ENCODE measurements at places on chromosomes 1 and 21. TPM values are rescaled to one million over a fixed set of nuclear protein-coding genes. Genes with fewer than 3 reads are reported as not detected.
A peak's percentile ranks its signal among the peaks of the same experiment; 100 is the strongest.

TDRD10 gene
- 6.0 TPM for total RNA-seq

SNAPIN gene
- 60.8 TPM for total RNA-seq

PLPP3 gene
- 39.1 TPM for total RNA-seq

OR2C3 gene
- total RNA-seq, result not detected

AQP10 gene
- total RNA-seq, result not detected

SYT14 gene
- 0.09 TPM for total RNA-seq

SPRR2B gene
- total RNA-seq, result not detected

GNG12 gene
- 256 TPM for total RNA-seq

PCBP3 gene
- not detected for total RNA-seq

FCER1G gene
- not detected for total RNA-seq

SGIP1 gene
- 48.0 TPM for total RNA-seq

ECM1 gene
- total RNA-seq, result 0.34 TPM

UBE2U gene
- not detected for total RNA-seq

DNA sequence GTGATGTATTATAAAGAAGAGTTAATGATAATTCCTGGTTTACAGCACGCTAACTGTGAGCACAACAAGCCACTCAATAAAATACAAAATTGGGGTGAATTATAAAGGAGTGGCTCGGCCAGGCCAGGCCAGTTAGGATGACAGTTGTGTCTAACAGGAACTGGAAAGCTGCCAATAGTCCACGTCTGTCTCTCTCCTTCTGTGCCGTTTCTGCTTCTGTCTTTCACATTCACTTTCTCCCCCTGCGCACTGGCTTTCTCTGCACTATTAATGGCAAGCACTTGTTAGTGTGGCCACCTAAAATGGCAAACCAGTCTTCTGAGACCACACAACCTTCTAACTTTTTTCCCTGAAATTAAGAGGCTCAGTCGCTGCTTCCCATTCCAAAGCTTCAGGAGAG, 394.3 kb downstream of the NTNG1 start:
- DNase-seq, result no peak

- no peak for DNase-seq
Observed at GRCh38 chr1:33030575-33030974, 6.1 kb downstream of the AK2 start.

DNA sequence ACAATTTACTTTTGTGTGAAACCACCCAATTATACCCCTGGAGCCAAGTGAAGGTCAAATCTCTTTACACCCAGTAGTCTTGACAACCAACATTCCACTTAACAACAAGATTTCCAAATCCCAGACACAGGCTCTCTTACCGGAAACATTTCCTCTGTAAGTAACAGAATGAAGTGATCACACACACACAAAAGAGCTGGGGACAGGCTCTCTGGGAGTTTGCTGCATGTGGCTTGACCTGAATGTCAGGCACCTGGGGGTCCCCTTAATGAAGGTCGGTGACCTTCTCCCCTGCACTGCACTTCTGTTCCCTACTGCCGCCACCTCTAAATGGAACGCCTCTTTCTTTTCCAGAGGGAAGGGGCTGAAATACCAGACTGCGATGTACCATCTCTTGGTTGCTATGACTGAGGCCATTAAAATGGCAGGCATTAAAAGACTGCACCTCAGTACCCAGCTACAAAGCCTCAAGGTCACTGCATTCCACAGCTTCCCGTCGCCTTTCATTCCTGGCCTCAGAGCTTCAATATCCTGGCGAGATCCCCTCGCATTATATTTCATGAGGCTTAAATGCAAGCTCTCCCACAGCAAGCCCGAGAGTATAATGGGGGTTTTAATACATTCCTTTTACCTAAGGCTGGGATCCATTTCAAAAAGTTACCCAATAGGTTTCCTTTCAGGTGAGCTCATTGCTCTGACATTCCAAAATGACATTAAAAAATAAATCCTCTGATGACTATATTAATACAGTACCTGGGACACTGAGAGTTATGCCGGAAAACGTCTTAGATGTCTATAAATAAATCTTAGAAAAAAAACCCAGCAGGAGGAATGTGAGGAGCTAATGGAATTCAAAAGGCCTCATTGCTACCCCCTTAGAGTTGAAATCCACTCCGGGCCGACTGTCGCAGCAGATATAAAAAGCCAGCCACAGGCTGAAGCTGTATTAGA, 90.9 kb upstream of the DIRAS3 start:
- DNase-seq, result peak; percentile 33

GRCh38 chr1:26372039-26372438, 511 bp downstream of the ZNF683 start:
- no peak for DNase-seq

DNA sequence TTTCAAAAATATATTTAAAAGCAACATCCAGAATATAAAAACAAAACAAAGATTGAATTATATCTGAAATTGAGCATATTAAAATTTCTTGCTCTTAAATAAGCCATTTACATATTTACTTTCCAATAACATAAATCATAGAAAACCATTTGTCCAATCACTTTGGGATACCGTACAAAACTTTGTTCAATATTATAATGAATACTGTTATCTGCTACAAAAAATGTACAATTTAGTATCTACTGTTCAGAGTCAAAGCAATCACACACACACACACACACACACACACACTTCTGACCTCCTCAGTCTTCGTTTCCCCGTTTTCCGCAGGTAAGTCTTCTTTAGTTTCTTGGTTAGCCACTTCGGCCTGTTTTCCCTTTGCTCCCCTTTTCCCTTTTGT, 4.0 kb downstream of the HMGN1 start:
- DNase-seq, result no peak

- no peak for DNase-seq
Observed at GRCh38 chr21:29056538-29057050, 16.9 kb downstream of the CCT8 start.

- DNase-seq, result no peak
Observed at GRCh38 chr1:246078126-246078887, 428.8 kb downstream of the SMYD3 start.

DNA sequence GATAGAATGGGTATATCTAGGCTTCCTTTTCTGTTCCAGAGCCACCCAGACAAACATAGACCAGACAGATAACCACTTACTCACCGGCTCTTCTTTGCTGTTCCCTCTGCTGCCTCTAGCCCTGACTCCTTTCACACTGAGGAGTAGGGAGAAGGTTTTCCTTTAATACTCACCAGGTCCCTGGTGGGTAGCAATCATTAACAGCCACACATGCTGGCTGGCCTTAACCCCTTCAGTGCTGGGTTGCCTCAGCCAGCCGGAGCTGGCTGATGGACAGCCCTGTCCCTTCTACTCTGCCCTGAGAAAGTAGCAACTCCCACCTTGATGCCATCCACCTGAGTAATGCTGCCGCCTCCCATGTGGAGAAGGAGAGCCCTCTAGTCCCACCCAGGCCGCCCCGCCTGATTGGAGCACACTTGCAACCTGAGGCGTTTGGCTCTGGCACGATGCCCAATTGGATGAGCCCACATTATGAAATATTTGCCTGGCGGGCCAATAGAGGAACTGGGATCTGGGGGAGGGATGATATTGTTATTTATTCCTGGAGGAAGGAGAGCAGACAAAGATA, 71.6 kb downstream of the PLEKHA6 start:
- DNase-seq, result no peak

DNA sequence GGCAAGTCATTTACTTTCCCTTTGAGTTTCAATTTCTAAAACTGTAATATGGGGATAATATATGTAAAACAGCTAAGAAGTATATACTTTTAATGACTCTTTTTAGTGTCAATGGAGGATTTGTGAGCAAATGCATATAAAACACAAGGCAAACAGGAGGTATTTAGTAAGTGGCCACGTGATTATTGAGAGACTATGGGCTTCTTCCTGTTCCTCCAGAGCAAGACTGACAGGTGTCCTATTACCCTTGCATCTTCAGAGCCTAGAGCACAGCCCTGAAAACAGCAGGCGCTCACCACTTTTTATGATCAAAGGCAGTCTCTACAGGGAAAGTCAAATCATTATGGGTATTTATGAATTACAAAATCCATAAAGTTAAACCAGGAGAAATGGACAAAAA, 941 bp upstream of the ROR1 start:
- no peak for DNase-seq

DNA sequence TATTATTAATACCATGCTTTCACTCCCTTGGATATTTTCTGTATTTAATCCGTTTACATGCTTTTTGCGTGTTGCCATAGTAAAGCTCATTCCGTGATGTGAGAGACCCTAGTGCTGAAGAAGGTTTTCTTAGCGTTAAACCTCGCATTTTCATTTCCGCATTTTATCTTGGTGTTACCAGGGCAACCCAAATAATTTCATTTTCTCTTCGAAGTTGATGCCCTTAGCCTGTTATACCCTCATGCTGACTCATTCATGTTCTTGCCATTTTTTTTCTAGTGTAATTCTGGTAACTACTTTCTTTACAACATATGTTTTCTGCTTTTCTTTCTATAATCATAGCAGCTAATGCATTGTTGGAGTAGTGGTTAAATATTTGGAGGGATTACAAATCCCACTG, 37.2 kb downstream of the LRRC8C start:
- DNase-seq, result no peak

DNA sequence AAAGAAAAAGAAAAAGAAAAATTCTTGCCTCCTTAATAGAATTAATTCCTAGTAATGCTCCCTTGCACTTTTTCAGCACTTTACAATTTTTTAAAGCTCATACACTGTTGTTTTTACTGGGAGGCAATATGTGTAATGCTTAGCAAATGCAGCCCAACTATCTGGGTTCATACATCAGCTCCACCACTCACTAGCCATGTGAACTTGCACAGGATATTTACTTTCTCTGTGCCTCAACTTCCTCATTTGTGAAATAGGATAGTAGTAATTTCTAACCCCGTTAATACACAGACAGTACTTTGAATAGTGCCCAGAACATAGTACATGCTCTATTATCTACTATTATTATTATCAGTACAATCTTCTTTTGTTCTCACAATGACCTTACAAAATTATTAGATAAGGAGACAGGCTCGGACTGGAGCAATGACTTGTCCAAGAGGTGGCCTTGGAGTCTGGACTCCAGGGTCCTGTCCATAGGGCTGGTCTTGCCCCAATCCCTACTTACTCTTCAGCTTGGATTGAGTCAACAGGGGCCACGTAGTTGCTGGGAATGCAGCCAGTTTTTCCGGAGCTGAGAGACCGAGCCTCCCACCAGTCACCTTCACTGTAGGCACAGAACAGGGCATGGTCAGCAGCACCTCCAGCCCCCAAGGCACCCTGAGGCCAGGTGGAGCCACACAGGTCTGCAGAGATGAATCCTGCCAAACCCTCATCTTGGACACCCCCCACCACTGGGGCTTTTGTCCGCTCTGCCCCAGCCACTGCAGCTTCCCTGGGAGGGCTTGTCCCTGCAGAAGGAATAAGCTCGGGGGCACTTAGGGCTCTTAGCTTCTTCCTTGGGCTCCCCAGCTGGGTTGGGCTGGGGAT, 13.7 kb downstream of the FGR start:
- DNase-seq, result peak; percentile 61

DNA sequence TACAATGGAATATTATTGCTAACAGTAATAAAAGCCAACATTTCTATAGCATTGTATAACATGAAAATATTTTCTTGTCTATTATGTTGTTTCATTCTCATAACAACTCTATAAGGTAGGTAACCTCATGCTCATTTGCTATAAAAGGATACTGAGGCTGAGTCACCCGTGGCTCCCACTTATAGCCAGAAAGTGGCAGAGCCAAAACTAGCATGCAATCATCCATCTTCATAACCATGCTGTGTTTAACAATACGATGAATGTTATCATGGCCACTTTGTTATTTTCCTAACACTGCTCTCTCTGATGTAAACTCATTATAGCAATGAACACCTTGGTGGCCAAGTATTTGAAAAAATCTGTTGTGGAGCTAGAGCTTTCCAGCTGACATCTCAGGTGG, 80.8 kb upstream of the JUN start:
- DNase-seq, result no peak

GRCh38 chr1:116580446-116581322, 9.9 kb upstream of the CD58 start:
- no peak for DNase-seq

DNA sequence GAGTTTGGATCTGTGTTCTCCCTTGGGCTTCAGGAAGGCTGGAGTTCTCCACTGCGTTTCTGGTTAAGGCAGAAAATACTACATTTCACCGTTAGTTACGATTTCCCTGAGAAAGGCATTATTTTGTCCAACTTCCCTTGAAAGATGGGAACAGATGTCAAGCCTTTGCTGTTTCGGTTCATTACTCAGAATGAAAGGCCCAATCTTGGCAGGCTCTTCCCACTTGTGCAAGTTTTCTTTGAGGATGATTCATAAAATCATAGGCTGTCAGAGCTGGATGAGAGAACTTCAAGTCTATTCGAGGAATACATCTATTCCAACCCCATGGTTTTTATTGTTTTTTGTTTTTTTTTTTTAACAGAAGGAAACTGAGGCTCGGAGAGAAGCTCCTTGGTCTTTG, 205.2 kb downstream of the GRIK3 start:
- DNase-seq, result no peak

DNA sequence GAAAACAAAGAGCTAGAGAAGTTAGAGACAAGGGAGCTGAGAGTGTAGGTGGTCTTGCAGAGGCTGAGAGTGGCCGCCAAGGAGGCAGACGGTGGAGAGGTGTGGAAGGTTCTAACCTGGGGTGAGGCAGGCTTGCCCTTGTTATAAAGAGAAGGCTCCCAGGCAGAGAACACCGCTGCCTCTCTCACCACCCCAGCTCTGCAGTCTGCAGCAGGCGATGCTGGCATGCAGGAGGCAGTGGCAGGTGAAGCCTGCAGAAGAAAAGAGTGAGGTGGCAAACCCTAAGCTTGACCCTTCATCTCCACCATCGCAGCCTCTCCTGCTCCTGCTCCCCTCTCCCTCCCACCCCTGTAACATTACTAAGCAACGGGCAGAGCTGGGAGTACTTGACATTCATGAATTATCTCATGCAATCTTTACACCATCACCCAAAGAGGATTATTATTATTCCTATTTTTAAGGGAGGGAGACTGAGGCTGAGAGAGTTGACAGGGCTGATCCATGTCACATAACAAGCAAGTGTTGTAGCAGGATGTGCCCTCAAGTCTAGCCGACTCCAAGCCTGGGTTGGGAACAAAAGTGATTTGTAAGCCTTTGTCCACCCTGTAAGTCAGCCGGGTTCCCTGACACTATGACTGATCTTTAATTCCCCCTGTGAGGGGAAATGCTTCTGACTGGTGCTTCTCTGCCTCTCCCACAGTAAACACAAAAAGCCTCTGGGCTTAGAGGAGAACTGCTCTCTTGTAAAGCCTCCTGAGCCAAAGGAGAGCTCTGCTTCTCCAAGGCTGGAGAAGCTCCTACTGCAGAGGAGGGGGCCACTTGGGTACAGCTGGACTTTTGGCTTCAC, 36.1 kb downstream of the KANK4 start:
- no peak for DNase-seq

DNA sequence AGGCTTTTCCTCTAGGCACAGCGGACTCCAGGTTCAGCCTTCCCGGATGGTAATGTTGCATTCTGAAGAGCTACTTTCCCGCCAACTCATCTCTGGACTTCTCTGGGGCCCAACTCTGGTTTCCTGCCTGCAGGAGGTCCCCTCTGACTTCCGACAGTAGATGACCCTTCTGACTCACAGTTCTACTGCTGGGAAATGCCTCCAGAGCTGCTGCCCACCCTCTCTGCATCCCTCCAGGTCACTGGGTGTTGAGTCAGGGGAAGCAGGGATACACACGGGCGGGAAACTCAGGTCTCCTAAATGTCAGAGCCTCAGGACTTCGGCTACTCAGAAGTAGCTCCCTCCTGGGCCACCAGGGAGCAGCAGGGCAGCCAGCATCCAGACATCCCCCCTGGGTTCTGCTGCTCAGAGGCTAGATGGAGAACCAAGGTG, 2.1 kb upstream of the KIF21B start:
- peak; percentile 61 for DNase-seq

Measured in dermis blood vessel endothelial cell (primary cell).